ENCODE measurements at places on chromosomes 13 and 19.

GRCh38 chr13:107203146-107203847, 635.4 kb upstream of the ARGLU1 start:
- no peak for DNase-seq

DNA sequence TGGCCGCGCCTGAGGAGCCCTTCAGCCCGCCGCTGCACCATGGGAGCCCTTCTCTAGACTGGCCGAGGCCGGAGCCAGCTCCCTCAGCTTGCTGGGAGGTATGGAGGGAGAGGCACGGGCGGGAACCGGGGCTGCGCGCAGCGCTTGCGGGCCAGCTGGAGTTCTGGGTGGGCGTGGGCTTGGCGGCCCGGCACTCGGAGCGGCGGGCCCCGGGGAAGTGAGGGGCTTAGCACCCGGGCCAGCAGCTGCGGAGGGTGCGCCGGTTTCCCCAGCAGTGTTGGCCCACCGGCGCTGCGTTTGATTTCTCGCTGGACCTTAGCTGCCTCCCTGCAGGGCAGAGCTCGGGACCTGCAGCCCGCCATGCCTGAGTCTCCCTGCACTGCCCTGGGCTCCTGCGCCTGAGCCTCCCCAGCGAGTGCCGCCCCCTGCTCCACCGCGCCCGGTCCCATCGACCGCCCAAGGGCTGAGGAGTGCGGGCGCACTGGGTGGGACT, 1890.0 kb upstream of the PCDH20 start:
- no peak for DNase-seq

DNA sequence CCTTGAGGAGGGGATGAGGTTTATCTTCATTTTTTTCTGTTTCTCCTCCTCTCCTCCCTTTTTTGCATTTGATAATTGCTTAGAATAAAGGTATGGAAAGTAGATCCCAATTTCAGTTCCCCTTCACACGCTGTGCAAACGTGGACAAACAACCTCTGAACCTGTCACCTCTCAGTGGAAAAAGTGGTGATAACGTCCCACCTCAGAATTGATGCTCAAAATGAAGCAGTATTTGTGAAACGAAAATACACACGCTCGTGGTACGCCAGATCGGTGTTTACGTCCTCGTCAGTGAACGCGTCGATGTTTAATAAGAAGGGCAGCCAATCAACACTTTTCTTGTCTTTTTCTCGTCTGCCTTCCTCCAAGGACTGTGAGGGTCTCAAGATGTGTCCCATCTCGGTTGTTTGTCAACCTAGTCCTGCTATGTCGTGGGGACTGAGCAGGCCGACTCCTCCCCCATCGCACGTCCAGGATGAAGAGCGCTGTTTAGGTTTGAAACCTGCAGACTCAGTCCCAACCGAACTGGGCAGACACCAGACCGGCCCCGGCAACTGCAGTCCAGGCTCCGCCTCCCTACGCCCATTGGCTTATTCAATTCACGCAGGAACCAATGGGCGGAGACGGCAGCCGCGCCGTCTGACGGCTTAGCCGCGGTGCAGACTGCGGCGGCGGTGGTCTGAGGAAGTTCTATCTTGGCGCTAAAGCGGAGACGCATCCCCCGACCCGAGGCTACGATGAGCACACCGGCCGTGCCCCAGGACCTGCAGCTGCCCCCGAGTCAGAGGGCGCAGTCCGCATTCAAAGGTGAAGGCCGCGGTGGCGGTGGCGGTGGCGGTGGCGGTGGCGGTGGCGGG, at the start of gene CKAP2:
TSS of gene CKAP2 (plus strand) at position 659 of the 857 bp plus-strand sequence. CDS start at position 738, 79 bp downstream.
- DNase-seq = peak; percentile 82

DNA sequence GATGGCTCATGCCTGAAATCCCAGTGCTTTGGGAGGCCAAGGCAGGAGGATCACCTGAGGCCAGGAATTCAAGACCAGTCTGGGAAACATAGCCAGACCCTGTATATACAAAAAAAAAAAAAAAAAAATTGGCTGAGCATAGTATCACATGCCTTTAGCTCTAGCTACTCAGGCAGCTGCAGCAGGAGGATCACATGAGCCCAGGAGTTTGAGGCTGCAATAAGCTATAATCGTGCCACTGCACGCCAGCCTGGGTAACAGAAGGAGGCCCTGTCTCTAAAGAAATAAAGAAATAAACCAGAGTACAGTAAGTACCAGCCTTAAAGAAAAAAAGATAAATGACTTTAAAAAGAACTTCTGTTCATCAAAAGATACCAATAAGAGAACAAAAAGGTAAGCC, 52.9 kb downstream of the FAM124A start:
- DNase-seq = no peak

DNA sequence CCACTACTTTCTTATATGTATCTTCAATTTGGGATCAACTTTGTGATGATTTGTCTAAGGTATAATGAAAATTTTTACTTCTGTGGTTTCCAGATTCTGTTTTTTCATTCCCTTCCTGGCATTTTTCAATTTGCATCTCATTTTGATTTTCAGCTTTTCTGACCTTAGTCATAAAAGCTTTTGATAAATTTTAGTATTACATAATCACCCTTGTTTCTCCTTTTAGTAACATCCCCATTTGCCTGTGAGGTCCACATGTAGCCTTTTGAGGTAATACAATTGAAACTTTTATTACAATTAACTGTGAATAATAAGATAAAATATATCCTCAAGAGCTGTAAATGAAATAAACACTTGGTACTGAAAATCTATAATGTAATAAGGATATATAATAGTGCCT, 31.2 kb downstream of the LACC1 start:
- no peak for DNase-seq

DNA sequence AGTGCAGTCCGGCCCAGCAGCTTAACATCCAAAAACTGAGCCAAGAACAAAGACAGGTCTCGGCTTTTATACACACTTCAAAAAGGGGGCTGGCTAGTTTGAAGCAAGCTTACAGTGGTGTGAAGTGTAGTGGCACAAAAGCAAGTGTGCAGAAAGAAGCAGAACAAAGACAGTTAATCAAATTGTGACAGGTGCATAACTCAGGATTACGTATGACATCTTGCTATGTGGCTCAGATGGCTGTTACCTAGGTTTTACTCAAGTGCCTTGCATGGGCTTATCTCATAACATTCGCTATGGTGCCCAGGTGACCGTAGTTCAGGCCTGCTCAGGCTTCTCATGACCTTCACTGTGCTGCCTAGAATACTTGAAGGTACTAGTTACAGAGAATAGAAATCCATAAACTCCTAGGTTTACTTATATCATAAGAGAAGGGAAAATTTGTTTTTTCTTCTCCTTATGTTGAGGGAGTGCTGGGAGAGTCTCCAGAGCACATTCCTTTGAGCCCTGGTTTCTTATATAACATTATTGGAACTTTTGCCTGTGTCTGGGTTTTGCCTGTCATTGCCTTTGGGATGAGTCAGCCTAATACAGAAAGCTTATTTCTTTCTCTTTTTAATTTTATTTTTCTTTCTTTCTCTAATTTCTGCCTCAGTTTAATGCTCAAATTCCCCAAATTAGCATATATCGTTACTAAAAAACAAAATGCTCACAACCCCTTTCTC, 1629.1 kb upstream of the PCDH20 start:
- DNase-seq = no peak

DNA sequence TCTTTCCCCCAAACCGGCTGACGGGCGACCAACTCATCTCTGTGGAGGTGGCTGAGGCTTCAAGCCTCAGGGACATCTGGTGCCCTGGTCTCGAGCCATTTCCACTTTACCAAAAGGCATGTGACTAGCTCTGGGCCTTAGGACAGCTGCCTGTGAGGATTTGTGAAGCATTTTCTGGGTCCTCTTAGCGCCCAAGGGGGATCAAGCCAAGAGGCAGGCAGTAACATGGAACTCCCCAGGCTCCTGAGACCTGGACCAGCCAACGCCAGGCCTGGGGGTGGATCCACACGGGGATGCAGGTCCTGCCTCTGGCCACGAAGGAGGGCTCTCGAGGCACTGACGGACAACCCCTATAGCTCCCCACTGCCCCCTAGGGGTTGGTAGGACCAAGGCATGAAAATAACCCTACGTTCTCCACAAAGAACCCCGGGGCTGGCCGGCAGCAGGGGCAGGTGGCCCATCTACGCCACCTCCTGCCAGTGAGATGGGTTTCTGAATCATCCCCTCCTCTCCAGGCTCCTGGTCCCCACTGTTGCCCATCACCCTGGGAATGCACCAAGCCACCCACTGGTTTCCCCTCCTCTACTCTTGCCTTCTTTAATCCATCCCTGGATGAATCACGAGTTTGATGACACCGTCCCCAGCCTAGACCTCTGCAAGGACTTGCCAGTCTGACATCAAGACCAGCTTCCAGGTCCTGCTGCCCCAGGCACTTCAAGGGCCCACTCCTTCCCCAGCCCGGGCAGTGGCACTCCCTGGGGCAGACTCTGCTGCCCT, 7.0 kb upstream of the MYDGF start:
- DNase-seq = no peak

- no peak for DNase-seq
Measured at GRCh38 chr13:110317093-110317492, 10.0 kb downstream of the COL4A2 start.

GRCh38 chr19:12689012-12689411, 1.2 kb downstream of the GNG14 start:
- no peak for DNase-seq

- no peak for DNase-seq
Measured at GRCh38 chr19:47176071-47176626, 45.5 kb downstream of the SAE1 start.

- no peak for DNase-seq
Measured at GRCh38 chr13:45575830-45576180, 39.7 kb downstream of the ERICH6B start.

DNA sequence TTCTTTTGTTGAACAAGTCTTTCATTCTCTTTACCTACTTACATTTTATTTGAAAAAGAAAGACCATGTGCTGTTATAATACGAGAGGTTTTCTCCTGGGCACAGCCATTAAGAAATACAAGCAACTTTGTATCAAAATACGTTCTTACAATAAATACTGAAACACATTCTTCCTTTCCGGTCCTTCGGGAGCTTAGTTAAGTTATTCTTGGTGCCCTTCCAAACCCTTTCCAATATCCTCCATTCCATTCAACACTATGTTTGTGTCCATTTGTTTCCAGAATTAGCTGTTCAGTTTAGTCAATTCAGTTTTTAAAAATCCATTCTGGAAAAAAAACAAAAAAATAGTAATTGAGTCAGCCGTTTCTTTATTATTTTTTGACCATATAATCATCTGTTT, 746.8 kb upstream of the SLC10A2 start:
- no peak for DNase-seq

- no peak for DNase-seq
Measured at GRCh38 chr13:67791047-67791446, 560.9 kb upstream of the PCDH9 start.

All from progenitor cell of endocrine pancreas (in vitro differentiated cells).